ENCODE measurements at places on chromosomes 2 and 18. TPM values are rescaled to one million over a fixed set of nuclear protein-coding genes. Genes with fewer than 3 reads are reported as not detected.
A peak's percentile ranks its signal among the peaks of the same experiment; 100 is the strongest.

- no peak for DNase-seq
These were observed 39.8 kb upstream of the EVA1A start for GRCh38 chr2:75600461-75601011.

GRCh38 chr2:236916181-236916580, 169.5 kb upstream of the COPS8 start:
- DNase-seq = no peak

DNA sequence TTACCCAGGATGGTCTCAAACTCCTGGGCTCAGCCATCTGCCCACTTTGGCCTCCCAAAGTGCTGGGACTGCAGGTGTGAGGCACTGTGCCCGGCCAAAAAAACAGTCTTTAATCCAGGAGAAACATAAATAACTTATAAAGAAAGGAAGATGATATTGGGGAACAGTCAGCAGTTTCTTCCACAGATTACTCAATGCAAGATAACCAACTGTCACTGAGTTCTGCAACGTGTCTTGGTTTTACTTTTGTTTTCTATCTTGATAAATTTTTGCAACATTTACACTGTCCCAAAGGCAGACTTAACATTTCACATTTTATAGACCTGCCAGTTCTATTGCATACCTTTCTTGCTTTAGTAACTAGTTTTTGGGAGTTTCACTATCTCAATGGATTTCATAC, 71.1 kb downstream of the ANKRD44 start:
- DNase-seq = no peak

DNA sequence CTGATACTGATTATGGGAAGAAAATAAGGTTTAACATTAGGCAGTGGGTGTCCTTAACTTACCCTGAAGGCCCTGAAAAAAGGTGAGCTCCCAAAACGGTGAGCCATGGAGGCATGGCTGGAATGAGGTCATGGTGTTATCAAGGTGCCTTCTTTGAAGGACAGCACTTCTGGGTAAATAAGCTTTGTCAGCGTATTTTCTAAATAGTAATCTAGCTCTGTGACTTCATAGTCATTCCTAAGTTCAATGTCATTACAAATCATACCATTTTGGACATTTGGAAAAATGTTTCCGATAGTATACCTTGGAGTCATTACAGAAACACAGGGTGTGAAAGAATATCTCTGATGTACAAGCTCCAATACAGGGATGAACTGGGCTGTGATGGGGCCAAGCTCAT, 35.2 kb upstream of the CNGA3 start:
- no peak for DNase-seq

- DNase-seq = no peak
These were observed 81.3 kb downstream of the NFATC1 start for GRCh38 chr18:79476918-79477571.

DNA sequence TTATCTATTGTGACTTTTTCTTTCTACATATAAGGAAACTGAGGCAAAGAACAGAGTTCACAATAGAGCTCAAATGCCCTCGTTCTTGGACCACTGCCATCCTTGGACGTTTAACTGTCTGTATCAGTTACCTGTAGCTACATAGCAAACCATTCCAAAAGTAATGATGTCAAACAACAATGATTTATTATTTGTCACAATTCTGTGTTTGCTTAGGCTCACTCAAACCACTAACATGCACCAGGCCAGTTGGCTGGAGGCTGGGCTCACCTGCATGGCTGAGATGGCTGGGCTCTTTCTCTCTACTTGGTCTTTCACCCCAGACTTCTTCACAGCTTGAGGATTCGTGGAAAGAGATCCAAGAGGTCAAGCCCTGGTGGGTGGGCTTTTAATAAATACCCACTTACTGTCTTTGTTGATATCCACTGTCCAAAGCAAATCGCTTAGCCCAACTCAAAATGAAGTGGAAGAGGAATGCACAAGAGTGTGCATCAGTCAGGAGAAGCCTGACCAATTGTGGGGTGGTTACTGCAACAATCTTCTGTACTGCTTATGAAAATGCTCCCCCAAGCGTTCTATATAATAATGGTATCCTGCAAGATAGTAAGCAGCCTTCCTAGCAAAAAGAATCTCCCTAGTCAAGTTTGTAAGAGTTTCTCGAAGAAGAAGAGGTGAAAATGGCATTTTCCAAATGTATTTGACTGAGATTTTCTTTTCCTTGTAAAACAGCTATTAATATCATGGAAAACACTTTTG, 163.5 kb upstream of the NT5C1B start:
- DNase-seq = no peak

DNA sequence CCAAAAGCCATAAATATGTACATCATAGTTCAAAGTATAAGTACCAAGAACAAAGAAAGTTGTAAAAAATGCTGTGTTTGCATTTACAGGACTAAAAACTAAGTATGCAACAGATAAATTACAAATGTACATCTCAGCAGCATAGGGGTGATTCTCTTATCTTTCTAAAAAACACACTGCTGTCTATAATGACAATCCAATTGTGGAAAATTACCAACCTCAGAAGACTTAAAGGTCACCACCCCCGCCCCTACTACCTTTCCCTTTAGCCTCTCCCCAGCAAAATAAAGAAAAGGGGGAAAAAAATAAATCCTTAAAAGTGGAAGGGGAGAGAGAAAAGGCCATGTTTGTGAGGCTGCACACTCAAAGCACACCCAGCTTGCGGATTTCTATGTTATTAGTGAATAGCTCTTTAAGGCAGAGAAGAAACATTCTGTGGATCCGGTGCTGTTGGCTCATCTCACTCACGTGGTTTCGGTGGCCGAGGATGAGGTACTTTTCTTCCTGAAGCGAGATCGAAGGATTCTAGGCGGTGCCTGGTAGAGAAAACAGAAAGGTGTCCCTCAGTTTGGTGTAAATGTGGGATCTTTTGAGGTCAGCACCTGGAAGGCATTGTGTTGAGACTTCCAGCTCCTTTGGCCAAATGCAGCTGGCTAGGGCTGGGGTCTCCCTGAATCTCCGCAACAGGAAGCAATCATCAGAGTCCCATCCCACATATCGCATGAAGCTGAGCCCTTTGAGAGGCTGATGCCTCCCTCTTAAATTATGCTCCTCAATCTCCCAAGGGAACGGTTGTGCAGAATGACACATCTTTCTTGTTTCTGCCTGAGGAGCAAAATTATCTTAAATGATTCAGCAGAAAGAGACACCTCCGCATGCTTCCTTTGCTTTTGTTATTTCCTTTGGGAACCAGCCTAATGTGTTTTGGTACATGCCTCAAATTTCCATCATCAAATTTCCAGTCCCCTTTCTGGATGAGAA, 17.6 kb downstream of the MRPL35 start:
- no peak for DNase-seq

DNA sequence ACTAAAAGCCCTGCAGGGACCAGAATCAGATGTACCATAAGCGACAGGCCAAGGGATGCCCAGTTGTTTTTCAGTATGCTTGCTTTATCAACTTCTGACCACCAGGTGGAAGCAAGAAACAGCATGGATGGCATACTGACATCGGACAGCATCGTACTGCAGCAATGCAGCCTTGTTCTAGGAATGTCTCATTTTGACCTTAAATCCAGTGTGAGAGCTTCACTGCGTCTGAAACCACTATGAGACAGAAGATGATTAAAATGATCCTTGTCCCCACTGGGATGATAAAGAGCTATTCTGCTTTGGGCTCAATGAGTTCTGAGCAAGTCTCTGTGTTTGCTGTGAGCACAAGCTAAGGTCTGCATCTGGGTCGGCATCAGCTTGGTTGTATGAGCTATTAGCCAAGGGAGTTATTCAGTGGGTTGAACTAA, 54.3 kb downstream of the CDK15 start:
- peak; percentile 68 for DNase-seq

DNA sequence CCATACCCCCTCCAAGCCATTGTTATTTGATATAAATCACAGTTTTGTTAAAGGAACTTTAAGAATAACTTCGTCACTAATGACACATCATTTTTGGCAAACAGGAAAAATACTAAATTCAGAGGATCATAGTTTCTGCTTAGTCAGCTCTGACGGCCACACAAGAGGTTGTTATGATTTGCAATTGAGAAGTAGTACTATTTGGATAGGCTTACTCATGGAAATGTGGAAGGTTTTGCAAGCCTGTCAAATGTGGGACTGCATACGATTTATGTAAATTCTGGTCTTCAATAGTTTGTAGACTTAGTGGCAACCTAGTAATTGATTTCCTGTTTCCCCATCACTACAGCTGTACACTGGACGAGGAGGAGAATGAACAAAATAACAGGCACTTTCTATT, 108.1 kb downstream of the ARHGEF33 start:
- no peak for DNase-seq

- DNase-seq = no peak
These were observed 4.6 kb upstream of the IMPACT start for GRCh38 chr18:24421831-24422230.

GRCh38 chr2:189222468-189223105, 43.0 kb upstream of the COL5A2 start:
- DNase-seq = no peak

DNA sequence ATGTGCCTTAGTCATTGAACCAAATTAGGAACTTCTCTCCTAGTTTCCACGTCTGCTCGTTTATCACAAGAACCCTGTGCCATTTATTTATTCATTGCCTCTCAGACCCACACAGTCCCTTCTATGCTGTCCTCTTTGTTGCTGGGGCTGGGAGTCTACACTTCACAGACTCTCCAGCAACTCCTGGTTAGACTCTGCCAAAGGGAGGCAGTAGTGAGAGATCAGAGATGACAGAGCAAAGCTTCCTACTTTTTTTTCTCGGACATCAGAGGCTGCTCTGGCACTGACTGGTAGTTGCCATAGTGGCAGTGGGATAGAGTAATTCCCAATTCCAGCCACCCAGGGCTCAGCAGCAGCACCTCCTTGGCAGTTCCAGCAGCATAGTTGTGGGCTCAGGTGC, 277.5 kb downstream of the BCL11A start:
- DNase-seq = no peak

- no peak for DNase-seq
These were observed 100.5 kb downstream of the KCNF1 start for GRCh38 chr2:11012131-11012693.

DNA sequence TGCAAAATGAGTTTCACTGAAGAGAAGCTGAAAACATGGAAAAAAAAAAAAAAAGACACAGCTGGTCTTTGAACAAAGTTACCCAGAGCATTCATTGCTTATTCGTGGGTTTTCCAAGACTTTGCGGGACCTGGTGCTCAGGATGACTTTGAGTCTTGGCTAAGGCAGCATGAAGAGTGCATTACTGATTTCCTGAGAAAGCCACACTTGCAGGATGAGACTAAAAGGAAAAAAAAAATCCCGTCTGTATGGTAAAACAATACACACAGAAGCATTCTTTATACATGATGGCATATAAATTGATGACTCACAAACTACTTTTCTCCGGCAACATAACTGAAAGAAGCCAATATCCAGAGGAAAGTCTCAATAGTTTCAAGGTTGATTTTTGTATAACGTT, 195.4 kb downstream of the SPP2 start:
- no peak for DNase-seq

DNA sequence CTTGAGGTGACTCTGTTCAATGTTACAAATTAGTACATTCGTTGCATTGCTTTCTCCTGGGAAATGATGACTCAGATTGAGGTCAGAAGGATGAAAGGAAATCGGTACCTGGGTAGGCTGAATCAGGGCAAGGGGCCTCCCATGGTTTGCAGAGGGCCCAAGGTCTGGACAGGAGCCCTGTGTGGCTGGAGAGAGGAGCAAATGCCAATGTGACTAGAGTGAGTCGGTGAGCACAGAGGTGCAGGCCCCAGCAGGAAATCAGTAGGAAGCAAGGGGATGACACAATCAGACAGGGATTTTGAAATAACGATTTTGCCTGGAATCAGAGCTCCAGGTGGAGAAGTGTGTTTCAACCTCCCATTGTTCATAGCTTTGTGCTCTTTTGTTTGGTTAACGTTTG, 118.9 kb downstream of the CCDC102B start:
- peak; percentile 7 for DNase-seq

GRCh38 chr2:157875641-157876065, 477 bp downstream of the ACVR1 start:
- DNase-seq = no peak

DNA sequence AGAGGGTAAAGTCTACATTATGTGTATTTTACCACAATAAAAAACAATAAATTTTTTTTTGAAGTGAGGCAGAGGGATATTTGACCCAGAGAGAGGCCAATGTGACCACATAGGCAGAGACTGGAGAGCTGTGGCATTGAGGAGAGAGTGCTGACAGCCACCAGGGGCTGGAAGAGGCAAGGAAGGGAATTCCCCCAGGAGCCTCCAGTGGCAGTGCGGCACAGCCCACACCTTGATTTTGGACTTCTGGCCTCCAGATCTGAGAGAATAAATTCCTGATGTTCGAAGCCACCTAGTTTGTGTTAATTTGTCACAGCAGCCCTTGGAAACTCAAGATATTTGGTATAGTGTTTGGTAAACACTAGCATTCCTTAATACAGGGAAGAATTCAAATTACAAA, 22.7 kb downstream of the ANKRD29 start:
- DNase-seq = no peak

DNA sequence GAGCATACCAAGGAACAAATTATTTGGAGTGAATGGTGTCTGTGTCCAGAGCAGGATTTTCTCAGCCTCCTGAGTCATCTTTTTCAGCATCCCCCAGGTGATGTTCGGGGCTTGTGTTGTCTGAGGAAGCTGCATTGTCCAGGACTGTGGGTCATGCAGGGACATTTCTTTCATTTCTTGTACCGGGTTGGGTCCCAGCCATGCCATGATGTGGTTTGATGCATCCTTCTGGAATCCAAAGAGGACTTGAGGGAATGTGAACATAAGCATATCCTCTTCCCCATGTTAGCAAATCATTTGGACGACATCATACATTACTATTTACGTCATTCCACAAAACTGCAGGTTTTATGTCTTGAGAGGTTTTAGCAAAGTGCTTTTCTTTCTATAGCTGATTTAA, 797.8 kb downstream of the CCDC85A start:
- no peak for DNase-seq

- DNase-seq = no peak
These were observed 106.1 kb downstream of the IRS1 start for GRCh38 chr2:226693521-226693920.

- DNase-seq = no peak
These were observed 492.3 kb downstream of the NYAP2 start for GRCh38 chr2:225891771-225892170.

GRCh38 chr2:47512581-47513083, 109.7 kb downstream of the MSH2 start:
- no peak for DNase-seq

GRCh38 chr2:101830555-101830954, 133.0 kb downstream of the MAP4K4 start:
- DNase-seq = no peak

- no peak for DNase-seq
These were observed 37.6 kb downstream of the ZNF516 start for GRCh38 chr18:76457475-76457874.

GRCh38 chr2:64881037-64881492, 108.1 kb upstream of the SLC1A4 start:
- DNase-seq = no peak

Gene PLB1
- 0.80 TPM for total RNA-seq

Gene TET3
- 13.1 TPM for total RNA-seq

Gene POTEJ
- total RNA-seq = not detected

Gene CPS1
- total RNA-seq = 5.1 TPM

Gene REG3G
- not detected for total RNA-seq

Gene PCARE
- total RNA-seq = not detected

Gene SERPINB7
- total RNA-seq = not detected

Gene FBXO15
- 1.9 TPM for total RNA-seq

Gene CDH19
- total RNA-seq = not detected

Gene KIF1A
- 132 TPM for total RNA-seq

Gene TMEM17
- 4.1 TPM for total RNA-seq

Gene WNT10A
- 9.2 TPM for total RNA-seq

Gene CRYGD
- not detected for total RNA-seq
